GM12864 (cell line): ENCODE measurements at places on chromosomes 16 and 17.

- no peak for DNase-seq
Measured at GRCh38 chr17:72588561-72588960, 467.7 kb downstream of the SOX9 start.

DNA sequence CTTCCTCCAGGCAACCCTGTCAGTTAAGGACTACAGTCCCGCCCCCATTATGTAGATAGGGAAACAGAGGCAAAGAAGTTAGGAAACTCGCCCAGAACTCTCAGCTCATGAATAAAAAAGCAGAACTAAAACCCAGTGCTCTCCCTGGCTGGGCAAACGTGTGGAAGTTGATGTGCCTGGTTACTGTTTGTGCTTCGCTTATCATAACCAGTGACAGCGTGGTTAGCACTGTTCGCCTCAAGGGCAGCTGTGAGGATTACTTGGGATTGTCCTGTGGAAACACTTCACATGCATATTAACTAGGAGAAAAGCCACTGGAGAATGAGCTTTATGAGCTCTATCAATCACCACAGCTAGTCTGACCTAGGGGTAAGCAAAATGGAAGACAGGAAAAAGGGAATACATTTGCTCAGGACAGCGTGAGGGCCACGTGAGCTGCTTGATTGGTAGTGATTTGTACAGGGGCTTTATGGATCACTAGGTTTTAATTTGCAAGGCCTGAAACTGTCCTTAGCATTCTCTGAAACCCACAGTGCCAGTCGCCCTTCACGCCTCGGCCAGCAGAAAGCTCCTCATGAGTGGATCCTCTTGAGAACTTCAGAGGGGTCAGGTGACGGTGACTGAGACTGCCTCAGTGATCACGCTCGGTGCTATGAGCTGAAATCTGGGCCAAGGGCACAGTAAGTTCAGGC lies 19.9 kb downstream of the CYB5D2 start:
- DNase-seq = no peak

- DNase-seq = no peak
Measured at GRCh38 chr16:79317521-79317920, 283.0 kb downstream of the MAF start.

DNA sequence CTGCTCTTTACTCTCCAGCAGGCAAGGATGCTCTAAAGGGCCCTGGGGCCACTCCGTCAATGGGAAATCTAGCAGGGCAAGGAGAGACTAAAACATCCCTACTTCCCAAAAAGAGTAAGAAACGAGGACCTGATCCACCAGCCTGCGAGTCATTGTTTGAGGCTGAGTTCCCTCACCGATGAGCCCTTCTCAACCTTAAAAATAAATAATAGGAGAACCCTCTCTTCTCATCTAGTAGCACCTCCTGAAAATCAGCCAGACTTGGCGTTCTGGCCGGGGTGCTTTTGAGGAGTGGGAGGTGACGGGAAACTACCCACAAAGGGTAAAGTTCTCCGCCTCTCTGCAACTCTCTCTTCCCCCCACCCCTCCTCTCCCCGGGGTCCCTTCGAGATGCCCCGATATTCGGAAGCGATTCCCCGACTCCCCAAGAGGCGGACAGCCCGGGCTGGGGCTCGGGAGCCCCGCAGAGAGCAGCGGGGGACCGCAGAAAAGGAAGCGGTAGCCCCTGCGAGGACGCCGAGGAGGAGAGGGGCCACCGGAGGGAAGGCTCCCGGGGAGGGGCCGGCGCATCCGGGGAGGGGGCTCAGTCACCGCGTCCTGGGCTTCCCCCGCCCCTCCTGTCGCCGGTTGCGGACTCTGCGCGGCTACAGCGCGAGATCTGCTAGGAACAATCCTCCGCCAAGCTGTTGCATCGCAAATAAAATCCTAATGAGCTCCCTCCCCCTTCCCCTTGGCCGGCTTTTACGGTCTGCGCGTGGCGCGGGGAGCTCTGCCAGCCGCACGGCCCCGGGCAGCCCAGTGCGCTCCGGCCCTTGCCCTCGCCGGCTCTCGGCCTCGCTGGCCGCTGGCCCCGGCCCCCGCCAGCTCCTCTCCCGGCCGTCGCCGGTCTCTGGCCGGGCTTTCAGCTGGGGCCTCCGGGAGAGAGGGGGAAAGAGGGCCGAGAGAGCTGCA lies 1.3 kb downstream of the HOXB9 start:
- no peak for DNase-seq

GRCh38 chr16:58628845-58629732 lies 537 bp downstream of the CNOT1 start:
- DNase-seq = peak; percentile 31

DNA sequence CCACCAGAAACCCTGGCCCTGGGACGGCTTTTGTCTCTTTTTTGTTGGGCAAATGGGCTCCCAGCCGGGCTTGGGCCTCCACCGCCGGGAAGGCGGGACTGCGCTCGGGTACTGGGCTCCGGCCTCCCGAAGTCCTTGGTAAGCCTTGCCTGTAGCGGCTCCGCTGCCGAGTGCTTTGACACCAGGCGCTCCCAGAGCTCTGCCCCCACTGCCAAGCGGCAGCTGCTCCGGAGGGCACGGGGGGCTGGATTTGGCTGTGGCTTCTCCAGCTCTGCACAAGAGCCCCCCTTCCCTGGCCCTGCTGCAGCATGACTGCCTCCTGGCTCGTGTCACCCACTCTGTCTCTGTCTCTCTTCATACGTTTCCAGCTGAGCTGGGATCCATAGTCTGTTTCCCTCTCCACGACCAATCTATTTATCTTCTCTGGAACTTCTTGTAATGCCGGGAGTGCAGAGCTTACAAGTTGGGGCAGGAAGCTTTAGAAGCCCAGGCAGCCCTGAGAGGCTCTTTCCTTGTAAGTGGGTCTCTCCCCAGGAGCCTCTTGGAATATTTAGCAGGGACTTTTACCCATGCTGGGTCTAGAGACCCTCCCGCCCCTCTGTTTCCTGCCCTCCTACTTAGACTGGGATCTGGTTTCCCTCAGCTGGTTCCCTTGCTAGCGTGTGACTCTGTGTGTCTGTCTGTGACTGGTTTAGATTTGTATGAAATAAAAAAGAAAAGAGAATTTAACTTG lies 246.9 kb upstream of the GSE1 start:
- DNase-seq = no peak

DNA sequence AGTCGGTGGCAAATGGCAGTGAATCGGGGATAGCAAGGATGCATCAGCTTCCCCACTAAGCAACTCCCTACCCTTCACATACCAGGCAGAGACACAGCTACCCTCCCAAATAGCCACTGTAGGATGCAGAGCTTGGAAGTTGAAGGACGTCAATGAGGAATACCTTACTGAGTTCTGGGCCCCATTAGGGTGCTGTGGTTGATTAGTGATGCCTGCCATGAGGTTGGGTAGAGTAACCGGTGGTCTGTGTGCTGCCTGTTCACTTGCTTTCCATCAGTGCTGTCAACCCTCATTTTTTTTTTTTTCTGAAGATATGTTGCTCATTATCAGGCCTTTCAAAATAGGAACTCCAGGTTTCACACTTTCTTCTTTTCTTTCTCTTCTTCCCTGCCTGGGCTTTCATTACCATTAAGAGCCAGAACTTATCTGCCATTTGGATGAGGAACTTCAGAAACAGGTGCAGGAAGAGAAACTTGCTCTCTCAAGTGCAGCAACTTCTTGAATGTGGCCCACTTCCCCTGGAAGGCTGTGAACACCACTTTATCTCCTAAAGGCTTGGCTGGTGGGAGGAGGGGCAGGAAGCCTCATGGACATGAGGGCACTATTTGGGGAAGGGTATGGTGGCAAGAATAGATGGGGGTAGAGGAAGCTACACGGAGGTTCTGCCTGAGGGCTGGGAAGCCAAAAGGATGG lies 183.5 kb downstream of the NTN1 start:
- no peak for DNase-seq

DNA sequence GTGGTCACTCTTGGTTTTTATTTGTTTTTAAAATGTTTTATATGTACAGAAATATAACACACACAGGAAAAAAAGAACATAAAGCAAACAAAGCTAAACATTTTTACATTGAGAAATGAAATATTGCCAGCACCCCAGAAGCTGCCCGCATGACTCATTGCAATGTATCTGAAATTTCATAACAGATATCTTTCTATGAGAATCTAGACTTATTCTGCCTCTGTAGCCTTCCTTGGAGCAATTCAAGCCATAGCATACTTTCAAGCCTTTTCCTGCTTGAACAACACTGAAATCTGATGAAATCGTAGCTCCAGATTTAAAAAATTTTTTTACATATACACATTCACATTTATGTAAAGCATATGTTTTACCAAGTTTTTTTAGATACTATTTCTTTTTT lies 86.9 kb downstream of the RBBP6 start:
- no peak for DNase-seq

DNA sequence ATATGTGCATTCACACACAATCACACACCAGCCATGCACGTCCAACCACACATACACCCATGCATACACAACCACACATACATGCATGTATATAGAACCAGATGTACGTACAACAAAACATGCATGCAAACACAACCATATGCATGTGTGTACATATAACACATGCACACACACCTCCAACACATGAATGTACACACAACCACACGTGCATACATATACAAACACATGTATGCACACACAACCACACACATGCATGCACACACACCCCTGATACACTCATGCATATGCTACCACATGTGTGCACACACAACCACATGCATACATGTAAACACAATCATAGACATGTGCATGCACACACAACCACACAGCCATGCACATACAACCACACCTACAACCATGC lies 52.0 kb upstream of the SDK2 start:
- DNase-seq = no peak
